Fibroblast of skin of back (primary cell): ENCODE measurements at places on chromosomes 11 and 22.

DNA sequence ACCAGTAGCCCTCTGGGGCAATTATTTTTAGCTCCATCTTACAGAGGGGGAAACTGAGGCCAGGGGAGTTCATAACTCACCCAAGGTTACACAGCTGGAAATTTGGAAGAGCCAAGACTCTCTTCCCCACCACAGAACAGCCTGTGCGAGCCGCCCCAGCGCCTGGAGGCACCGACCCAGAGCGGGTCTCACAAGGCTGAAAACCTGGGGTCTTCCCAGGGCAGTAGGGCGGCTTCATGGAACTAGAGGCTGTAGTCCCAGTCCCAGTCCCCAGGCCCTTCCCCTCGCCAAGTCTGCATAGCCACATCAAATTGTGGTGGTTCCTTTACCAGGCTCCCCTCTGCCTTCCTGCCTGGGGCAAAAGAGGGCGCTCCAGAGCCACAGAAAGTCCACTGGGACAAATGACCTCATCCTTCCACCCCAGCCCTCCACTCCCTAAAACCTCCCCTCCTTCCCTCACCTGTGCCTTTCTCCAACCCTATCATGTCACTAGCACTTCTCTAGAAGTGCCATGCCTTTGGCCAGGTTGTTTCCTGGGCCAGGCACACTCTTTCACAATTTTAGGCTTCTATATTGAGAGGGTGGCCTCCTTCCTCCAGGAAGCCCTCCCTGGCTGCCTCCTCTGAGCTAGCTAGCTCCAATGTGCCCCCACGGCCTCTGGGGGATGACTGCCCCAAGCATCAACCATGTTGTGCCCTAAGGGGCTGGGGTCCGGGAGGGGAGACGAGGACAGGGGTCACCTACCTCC, 15.2 kb upstream of the CDC42EP1 start:
- DNase-seq: peak; percentile 73

- DNase-seq: peak; percentile 27
Observed at GRCh38 chr11:17760102-17761029, 25.8 kb downstream of the KCNC1 start.

GRCh38 chr11:111982019-111982464, 43.2 kb upstream of the DLAT start:
- peak; percentile 40 for DNase-seq

- DNase-seq: no peak
Observed at GRCh38 chr11:75441804-75442132, 8.8 kb upstream of the KLHL35 start.

DNA sequence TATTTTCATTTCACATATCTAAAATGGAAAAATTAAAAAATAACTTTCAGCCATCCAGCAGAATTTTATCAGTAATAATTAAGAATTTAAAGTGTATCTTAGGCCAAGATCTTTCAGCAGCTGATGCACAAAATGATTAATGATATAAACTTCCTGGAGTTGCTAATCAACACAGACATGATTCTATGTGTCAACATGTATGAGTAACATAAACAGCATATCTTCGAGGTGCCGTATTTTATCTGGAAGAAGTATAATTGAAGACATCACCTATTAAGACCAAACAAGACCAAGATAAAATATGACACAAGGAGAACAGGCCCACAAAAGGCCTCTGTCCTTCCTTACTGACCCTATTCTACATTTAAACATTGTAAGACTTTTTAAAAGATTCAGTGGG, 45.2 kb downstream of the SLC5A12 start:
- DNase-seq: no peak
